EL (cell line): ENCODE measurements at places on chromosomes 13 and 19.

DNA sequence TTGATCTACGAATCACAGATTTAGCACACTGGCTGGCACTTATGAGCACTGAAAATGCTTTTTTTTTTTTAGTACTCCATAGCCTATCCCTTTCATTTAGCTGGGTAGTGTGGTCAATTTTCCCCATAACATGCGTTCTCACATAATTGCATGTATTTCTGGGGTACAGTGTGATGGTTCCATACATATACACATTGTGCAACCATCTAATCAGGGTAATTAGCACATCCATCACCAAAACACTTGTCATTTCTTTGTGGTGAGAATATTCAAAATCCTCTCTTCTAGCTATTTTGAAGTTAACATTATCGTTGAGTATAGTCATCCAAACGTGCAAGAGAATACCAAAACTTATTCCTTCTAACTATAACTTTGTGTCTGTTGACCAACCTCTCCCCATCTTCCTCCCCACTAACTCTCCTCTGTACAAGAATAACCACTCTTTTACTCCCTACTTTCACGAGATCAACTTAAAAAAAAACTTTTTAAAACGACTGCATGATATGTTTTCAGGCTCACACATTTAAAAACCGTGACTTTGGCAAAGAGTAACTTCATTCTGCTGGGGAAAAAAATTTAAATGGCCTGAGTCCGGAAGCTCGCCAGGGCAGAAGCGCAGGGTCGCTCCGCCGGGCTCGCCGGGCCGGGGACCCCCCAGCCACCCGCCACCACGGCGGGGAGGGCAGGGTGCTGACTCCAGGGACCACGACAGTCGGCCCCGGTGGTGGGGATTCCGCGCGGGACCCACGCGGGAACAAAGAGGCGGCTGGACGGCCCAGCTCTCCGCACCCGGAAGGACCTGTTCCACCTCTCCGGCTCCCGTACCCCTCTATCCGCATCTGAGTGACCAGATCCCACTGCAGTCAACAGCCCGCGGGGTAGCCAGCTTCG, 868 bp upstream of the UBAC2 start:
- peak; percentile 13 for DNase-seq

- DNase-seq: peak; percentile 63
Observed at GRCh38 chr19:17762505-17763229, 11.4 kb downstream of the FCHO1 start.

DNA sequence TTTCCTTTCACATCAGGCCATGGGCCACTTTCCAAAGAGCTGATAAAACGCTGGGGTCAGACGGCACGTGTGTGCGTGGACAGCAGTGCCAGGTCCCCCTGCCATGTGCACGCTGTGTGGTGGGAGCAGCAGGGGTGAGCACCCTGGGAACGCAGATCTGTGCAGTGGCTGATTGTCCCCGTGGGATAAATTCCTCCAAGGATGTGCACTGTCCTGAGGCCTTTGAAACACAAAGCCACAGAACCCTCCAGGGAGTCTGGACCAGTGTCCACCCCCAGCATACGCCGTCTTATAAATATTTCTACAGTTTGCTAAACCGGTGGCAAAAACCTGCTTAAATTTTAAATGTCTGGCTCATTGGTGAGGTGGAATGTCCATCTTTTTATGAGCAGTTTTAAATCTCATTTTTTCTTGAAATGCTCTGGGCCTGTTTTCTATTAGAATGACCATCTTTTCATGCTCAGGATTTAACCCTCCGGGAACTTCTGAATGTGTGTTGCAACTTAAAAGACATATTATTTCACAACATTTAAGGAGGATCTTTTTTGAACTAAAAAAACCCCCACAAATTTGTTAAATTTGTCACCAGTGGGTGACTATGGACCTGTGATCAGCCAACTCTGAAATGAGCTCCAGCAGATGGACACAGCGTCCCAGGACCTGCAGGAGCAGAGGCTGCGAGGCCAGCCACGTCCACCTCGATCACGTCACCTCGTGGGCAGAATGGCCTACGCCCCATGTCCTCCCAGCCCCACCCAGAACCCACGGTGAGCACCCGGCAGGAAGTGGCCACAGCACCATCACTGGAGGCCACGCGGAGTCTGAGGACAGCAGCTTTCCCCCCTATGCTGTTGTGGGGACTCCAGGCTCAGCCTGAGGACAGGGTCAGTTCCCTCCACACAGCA, 68.6 kb downstream of the RASA3 start:
- peak; percentile 67 for DNase-seq

DNA sequence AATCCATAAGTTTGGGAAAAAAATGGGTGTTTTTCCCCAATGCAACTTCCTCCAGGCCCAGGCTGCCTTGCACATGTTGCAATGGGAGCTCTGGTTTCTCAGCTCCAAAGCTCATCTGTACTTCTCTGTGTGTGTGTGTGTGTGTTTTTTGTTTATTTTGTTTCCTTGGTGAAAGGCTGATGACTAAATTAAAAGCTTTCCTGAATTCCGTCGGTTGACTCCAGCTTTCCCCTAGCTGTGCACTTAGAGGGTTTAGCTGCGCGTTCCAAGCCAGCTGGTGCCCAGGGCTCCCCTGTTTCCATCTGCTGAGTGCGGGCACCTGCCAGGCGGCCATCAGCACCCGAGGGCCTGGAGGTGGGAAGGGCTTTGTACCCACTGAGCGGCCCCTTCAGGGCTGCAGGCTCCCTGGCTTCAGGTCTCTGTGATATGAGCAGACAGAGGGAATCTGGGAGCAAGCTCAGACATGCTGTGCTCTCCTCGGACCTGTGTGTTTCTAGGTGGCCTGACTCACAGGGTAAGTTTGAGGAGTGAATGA, 129.1 kb upstream of the SOX1 start:
- DNase-seq: no peak

- peak; percentile 63 for DNase-seq
Observed at GRCh38 chr13:75368167-75368566, 113.8 kb downstream of the TBC1D4 start.

GRCh38 chr19:12871681-12872080, 9.6 kb downstream of the DNASE2 start:
- DNase-seq: no peak

DNA sequence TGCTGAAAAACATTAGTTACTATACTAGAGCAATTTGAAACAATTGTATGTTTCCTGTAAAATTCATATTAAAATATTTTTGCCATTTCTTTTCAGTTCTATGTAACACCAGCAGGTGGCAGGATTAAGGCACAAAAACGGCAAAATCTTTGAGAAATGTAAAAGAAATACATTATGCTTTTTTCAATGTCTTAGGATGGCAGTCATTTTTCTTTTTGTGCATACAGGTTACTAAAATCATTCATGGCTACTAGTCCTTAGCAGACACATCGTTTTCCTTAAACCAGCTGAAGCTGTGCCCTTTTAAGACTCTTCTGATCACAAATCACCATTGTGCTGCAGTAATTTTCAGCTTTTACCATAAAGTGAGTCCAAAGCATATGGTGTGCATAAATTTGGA, 800.7 kb upstream of the SLITRK5 start:
- no peak for DNase-seq

- no peak for DNase-seq
Observed at GRCh38 chr19:17323964-17324332, 10.7 kb downstream of the ANO8 start.
